ENCODE measurements at places on chromosomes 12 and 14. TPM values are rescaled to one million over a fixed set of nuclear protein-coding genes. Genes with fewer than 3 reads are reported as not detected.
A peak's percentile ranks its signal among the peaks of the same experiment; 100 is the strongest.

GRCh38 chr12:51362307-51362706, 15.8 kb upstream of the CELA1 start:
- no peak overlapping the region for H3K4me3 ChIP-seq
- no peaks in the 10 kb centered on the region for H3K36me3 ChIP-seq
- DNase-seq = no peak
- no peak overlapping the region for H3K27ac ChIP-seq
- H3K4me1 ChIP-seq = peaks cover 23% of the 10 kb centered on the region

- peak; percentile 43 for DNase-seq
- H3K36me3 ChIP-seq = no peaks in the 10 kb centered on the region
- no peak overlapping the region for H3K4me3 ChIP-seq
- no peaks in the 10 kb centered on the region for H3K27me3 ChIP-seq
- H3K4me1 ChIP-seq = peaks cover 24% of the 10 kb centered on the region
- H3K27ac ChIP-seq = peak overlapping the region; percentile 28
These were observed 604 bp upstream of the ARHGEF25 start for GRCh38 chr12:57610554-57611107.

GRCh38 chr12:86367137-86367536, 110.9 kb upstream of the MGAT4C start:
- no peaks in the 10 kb centered on the region for H3K27me3 ChIP-seq
- H3K4me3 ChIP-seq = no peak overlapping the region
- no peaks in the 10 kb centered on the region for H3K4me1 ChIP-seq
- DNase-seq = no peak
- no peaks in the 10 kb centered on the region for H3K36me3 ChIP-seq

- H3K4me3 ChIP-seq = no peak overlapping the region
- no peaks in the 10 kb centered on the region for H3K36me3 ChIP-seq
- no peaks in the 10 kb centered on the region for H3K27me3 ChIP-seq
- DNase-seq = no peak
These were observed 225.4 kb downstream of the RBM19 start for GRCh38 chr12:113740699-113741098.

DNA sequence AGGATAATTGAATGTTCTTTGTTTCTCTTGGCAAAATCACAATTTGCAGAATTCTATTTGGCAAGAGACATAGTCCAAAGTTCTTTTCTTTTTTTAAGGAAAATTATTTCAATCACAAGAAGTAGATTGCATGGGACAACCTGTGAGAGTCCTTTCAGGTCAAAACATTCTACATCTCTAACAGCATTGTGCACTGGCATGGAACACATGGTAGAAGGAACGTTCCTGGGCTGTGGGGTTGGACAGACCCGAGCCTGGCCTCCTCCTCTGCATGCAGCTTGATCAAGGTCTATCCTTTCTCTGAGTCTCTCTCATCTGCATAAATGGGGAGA, 88.6 kb upstream of the CPSF6 start:
- peak; percentile 31 for DNase-seq
- no peaks in the 10 kb centered on the region for H3K36me3 ChIP-seq
- peaks cover 49% of the 10 kb centered on the region for H3K4me1 ChIP-seq
- H3K4me3 ChIP-seq = no peak overlapping the region
- no peaks in the 10 kb centered on the region for H3K27me3 ChIP-seq

DNA sequence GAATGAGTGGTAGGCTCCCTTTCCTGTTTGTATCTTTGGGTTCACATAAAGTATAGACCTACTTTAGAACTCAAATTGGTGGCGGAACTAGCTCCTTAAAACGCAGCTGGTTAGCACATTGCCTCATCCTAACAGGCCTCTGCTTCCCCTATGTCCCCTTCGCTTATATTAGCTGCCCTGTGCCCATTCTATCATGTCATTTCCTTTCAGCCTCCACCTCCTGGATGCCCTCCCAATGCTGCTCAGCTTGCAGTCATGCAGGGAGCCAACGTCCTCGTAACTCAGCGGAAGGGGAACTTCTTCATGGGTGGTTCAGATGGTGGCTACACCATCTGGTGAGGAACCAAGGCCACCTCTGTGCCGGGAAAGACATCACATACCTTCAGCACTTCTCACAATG, 3.5 kb downstream of the DAZAP2 start:
- peak; percentile 9 for DNase-seq
- peaks cover 9% of the 10 kb centered on the region for H3K36me3 ChIP-seq
- H3K4me3 ChIP-seq = no peak overlapping the region
- H3K27me3 ChIP-seq = no peaks in the 10 kb centered on the region
- peaks cover 35% of the 10 kb centered on the region for H3K4me1 ChIP-seq
- peak overlapping the region; percentile 34 for H3K27ac ChIP-seq

DNA sequence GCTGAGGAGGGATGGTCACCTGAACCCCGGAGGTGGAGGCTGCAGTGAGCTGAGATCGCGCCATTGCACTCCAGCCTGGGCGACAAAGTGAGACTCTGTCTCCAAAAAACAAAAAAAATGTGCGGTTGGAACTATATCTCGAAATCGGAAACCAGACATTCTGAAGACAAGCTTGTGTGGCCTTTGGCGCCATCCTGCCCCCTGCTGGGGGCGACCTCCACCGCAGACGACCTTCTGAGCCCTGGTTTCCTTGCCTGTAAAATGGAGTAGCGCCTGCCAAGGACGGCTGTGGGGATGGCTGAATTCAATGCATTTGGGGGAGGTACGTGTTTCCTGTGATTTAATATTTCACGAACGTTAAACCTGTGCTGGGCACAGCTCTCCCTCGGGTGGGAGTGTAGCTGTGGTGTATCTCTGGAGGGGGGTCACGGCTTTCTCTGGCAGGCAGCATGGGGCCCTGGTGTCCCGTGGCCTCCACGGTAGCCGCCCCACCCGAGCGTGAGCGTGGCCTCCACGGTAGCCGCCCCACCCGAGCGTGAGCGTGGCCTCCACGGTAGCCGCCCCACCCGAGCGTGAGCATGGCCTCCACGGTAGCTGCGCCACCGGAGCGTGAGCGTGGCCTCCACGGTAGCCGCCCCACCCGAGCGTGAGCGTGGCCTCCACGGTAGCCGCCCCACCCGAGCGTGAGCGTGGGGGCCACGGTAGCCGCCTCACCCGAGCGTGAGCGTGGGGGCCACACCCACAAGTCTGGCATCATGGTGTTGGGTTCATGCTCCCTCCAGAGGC, 55.3 kb downstream of the LRCOL1 start:
- H3K27me3 ChIP-seq = no peaks in the 10 kb centered on the region
- H3K4me3 ChIP-seq = no peak overlapping the region
- H3K27ac ChIP-seq = no peak overlapping the region
- H3K36me3 ChIP-seq = no peaks in the 10 kb centered on the region
- peak; percentile 52 for DNase-seq

DNA sequence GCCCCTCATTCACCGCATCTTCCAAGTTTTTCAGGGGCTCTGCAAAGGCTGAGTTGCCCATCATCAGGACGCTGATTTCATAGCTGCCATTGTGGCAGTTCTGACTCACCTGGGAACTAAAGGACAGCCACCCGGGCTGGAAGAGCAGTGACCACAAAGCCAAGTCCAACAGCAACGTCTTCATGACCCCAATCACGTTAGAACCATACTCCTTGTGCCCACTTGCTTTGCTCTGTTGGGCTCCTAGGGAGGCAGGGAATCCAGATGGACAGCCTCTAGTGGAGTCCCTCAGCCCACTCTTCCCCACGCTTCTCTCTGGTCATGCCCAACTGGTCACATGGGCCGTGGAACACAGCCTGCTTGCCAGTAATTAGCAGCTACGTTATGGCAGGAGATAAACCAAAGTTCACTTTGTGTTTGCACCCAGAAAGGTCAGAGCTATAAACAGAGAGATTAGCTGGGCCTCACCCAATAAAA, at the start of gene GUCY2C:
Gene GUCY2C, minus strand, starts transcription at position 335 of the 477 bp plus-strand sequence. Its CDS starts 151 bp downstream, at position 184.
- no peaks in the 10 kb centered on the region for H3K36me3 ChIP-seq
- H3K4me3 ChIP-seq = no peak within 1 kb of the TSS
- H3K4me1 ChIP-seq = no peaks in the 10 kb centered on the region
- no peaks in the 10 kb centered on the region for H3K27me3 ChIP-seq

- no peaks in the 10 kb centered on the region for H3K4me1 ChIP-seq
- no peaks in the 10 kb centered on the region for H3K27me3 ChIP-seq
- H3K27ac ChIP-seq = no peak overlapping the region
- no peak overlapping the region for H3K4me3 ChIP-seq
- no peaks in the 10 kb centered on the region for H3K36me3 ChIP-seq
These were observed 352.0 kb downstream of the BCAT1 start for GRCh38 chr12:24596768-24597388.

DNA sequence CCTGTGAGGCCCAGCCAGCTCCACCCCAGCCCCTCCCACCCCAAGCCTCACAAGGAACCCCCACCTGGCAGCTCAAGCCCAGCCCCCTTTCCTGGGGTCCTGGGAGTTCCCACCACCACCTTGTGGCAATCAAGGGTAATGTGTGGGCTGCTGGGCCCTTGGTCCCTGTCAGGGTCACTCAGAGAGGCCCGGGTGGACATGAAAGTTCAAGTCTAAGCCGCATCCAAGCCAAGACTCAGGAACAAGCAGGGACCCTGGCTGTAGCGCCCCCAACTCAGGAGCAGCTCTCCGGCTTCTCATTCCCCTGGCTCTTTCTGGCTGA, 106.4 kb upstream of the C14orf180 start:
- H3K4me1 ChIP-seq = no peaks in the 10 kb centered on the region
- H3K27ac ChIP-seq = no peak overlapping the region
- no peak overlapping the region for H3K4me3 ChIP-seq
- H3K27me3 ChIP-seq = no peaks in the 10 kb centered on the region
- H3K36me3 ChIP-seq = no peaks in the 10 kb centered on the region

TC2N gene
- 105 TPM for total RNA-seq

NR1H4 gene
- total RNA-seq = 1.3 TPM

IAPP gene
- 3.6 TPM for total RNA-seq

TSPAN8 gene
- total RNA-seq = 44.1 TPM

RTN1 gene
- total RNA-seq = 11.2 TPM

SSTR1 gene
- 5.3 TPM for total RNA-seq

C12orf50 gene
- not detected for total RNA-seq

AMHR2 gene
- 2.3 TPM for total RNA-seq

ATF7IP gene
- 37.6 TPM for total RNA-seq

Measured in body of pancreas (tissue), 4 donors.